ENCODE measurements at places on chromosomes 2 and 18.

DNA sequence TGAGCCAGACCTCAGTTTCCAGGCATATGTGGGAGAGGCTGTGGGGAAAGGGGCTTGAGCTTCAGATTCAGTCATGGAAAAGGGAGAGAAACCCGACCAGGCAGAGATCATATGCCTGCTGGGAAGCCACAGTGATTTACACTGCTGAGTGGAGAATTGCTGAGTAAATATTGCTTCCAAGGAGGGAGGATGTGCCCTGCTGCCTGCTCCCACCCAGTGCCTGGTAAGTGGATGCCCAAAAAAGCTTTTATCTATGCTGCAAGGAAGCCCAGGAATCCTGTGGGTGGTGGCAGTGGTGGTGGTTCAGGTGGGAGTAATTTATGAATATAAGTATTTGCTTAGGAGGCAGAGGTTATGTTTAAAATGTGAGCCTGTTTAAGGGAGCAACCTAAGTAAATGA is 39.5 kb downstream of the INO80C start:
- no peak for DNase-seq

DNA sequence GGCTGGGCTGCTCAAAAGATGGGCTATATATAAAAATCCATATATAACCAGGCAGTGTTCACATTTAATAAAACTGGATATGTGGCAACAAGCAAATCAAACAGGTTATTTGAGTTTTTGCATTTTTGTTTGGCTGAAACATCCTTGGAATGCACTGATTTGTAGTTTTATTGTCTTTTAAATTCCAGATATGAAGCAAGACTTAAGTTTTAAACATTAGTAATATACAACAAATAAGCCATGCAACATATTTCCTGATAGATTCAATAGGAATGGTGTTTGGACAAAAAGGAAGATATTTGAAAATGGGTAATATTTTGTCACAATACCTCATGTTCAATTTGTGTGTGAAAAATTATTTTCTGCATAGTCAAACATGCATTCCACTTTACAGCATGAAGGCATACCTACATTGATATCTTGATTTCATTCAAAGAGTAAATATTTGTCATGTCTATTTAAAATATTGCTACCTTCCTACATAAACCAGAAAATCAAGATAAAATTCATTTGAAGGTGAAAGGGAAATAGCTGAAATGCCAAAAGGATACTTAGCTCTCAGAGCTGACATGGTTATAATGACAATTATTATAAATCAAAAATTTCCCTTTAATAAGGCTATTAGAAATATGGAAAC is 132.3 kb upstream of the NETO1 start:
- no peak for DNase-seq

- no peak for DNase-seq
These were observed 734.5 kb upstream of the ACVR2A start for GRCh38 chr2:147110317-147110716.

DNA sequence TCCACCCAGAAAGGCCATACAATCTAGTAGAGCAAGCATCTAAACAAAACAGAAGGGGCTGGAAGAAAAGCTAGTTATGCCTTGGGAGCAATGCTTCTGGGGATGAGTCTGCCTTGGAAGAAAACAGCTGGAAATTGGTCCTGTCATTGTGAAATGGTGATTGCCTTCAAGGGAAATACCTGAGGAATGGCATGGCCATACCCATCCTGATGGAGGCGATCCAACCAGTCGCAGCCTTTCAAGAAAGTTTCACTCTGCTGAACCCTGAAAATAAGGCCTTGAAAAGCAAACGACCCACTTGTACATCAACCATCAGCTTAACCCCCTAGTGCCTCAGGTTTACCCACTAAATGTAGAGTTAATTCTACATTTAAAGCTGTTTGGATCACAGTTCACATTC is 72.6 kb upstream of the PID1 start:
- DNase-seq: no peak

DNA sequence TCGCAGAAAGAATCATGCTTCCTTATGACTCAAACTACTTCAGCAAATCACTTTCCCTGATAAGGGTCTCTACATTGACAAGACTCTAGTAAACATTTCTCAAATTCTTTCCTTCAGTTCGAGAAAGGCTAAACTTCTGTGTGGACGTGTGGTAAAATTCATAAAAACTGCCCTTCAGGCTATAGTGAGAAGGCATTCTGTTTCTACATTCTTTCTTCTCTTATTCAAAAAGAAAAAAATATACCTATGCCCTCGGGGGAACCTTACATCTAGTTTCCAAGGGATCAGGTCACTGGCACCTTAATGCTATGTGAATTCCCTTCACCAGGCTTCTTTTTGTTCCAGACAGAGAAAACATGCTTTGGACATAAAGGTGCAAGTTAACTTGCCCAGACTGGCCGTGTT is 4.9 kb downstream of the VIT start:
- no peak for DNase-seq

GRCh38 chr2:166632616-166633015 is 138.6 kb upstream of the SCN7A start:
- DNase-seq: no peak

DNA sequence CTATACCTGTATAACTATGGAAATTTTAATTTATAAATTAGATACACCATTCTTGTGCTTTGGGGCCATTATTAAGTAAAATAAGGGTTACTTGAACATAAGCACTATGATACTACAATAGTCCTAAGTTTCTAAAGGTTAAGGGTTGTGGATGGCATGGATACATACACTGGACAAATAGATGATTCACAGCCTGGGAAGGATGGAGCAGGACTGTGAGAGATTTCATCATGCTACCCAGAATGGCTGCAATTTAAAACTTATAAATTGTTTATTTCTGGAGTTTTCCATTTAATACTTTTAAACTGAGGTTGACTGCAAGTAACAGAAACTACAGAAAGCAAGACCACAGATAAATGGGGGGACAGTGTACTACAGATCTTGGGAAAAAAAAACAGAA is 295.8 kb upstream of the ZNF804A start:
- DNase-seq: no peak

DNA sequence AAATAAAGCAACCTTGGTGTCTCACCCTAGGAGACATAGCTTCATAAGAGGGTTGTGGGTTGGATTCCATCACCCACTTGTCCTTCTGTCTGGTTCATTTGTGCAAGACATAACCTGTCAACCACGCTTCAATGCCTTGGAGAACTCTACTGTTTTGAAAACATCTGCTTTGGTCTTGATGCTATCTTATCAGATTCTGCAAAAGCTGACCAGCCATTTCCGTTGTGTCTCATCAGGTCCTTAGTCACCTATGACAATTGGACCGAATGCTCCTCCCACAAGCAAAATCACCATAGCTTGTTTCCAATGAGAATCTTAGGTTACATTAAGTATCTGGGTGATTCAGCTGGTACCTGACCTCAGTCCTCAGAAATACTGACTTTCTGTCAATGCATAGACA is 35.4 kb downstream of the STAT4 start:
- no peak for DNase-seq

GRCh38 chr2:111653103-111653624 is 230.8 kb downstream of the ANAPC1 start:
- DNase-seq: no peak

DNA sequence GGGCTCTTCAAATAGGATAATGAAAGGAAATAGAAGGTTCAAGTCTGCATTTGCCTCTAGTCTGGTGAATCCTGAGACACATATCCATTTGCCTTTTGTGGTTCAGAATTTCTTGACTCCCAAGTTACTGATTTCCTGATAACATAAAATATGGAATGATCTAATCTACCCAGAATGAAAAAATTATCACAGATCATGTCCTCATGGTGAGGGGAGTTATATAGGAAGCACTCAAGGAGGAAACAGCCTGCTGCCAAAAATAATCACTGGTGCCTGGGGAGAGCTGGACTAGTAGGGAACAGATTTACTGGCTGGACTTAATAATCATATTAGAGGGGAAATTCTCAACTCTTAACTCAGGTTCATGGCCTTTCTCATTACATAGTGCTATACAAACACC is 95.5 kb upstream of the STK17B start:
- no peak for DNase-seq

- DNase-seq: no peak
These were observed 74.5 kb downstream of the SPATS2L start for GRCh38 chr2:200380833-200381542.

GRCh38 chr2:62265106-62265505 is 69.2 kb downstream of the B3GNT2 start:
- no peak for DNase-seq

GRCh38 chr18:21074336-21075323 is 37.0 kb downstream of the ROCK1 start:
- DNase-seq: peak; percentile 44

GRCh38 chr2:13543550-13543949 is 826.8 kb downstream of the TRIB2 start:
- DNase-seq: no peak

GRCh38 chr2:23545811-23546210 is 160.8 kb downstream of the KLHL29 start:
- DNase-seq: no peak

GRCh38 chr18:32086881-32087280 is 4.8 kb upstream of the RNF138 start:
- no peak for DNase-seq

- no peak for DNase-seq
These were observed 40.4 kb upstream of the FAM124B start for GRCh38 chr2:224442071-224442967.

DNA sequence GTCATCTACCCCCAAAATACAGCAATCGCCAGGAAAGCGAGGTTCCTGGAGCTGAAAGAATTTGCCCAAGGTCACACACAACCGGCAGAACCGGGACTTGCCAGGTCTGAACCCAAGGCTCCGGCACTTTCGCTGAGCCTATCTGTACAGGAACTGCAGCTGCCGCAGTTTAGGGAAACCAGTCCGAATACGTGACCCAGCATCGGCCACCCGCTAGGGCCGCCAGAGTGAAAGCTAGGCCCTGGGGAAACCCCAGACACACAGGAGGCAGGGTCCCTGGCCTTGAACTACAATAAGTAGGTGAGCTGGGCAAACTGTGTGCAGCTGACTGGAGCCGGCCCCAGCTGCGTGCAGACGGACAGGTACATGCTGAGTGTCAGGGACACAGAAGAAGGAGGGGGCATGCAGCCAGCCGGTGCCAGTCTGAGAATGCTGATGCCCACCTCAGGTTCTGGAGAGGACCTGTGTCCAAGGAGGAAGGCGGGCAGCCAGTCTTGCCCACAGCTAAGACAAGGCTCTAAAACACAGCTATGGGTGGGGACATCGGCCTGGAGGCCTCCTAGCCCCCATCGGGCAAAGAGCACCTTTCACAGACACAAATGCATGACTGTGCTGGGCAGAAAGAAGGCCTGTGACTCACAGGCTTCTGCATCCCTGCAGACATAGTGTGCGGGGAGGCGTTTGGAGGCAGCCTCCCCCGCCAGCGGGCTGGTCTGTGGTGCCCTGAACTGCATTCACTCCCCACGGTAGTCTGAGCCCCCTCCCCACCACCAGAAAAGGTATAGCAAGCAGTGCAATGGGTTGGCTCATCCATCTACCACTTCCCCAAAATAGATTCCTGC is 107.4 kb upstream of the ID2 start:
- no peak for DNase-seq

DNA sequence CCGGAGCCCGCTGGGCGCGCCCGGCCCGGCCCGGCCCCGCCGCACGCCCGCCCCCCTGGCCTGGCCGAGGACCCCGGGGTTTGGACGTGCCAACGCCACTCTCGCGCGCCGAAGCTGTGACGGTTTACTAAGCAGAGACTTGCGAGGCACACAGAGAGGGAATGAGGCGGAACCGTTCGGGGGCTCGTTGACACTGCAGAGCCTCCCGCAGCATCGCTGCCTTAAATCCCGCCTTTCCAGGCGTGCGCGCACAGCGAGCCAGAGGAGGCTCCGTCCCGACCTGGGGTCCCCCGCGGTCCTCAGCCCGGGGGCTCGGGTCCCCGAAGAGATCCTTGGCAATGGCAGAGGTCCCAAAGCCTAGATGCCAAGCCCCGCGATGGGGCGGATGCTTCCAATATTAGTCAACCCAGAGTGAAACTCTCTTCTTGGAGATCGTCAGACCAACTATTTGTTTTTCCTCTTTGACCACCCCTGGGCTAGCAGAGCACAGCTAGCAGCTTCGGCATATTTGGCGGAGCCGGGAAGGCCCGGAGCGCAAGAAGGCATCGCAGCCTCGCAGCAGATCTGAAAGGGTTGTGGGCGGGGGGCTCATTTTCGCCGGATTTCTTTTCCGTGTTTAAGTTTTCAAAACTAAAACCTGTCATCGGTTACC is at the start of gene ZNF385B:
Gene ZNF385B (minus strand): TSS at position 197 of the 652 bp plus-strand sequence.
- no peak for DNase-seq

DNA sequence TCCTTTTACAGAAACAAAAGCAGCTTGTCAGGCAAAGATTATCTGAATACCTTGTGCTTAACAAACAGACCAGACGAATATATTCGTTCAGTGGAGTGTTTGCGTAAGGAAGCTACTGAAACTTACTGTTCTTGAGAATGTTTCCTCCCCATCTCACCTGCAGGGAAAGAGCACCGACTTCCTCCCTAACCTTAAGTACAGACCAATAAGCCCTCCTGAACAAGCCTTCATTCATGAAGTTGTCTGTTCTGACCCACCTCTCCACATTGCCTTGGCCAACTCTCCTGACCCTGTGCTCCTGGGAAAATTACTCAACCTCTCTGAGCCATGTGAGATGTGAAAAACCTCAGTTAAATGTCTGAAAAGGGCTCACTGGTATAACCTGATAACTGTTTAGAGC is 35.2 kb downstream of the STK39 start:
- DNase-seq: no peak

- DNase-seq: no peak
These were observed 408.7 kb upstream of the NRP2 start for GRCh38 chr2:205273627-205274026.

DNA sequence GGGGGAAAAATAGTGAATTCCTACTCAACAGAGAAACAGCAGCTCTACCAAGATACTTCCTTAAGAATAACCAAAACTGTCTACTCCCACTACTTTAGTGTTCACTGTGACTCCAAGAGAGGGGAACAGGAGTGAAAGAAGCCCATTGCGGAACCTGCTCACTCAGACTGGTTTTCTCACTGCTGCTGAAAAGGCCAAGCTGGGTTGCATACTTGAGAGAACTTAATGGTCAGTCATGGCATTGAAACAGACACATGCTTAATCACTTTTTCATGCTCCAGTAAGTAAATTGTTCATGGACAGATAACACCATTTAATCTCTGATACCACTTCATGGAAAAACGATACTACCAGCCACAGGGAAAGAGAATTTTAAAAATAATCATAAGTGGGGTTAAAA is 35.7 kb upstream of the SLC8A1 start:
- no peak for DNase-seq

- DNase-seq: no peak
These were observed 20.4 kb upstream of the L3MBTL4 start for GRCh38 chr18:6434987-6435709.
